NCI-H2107 (cell line): ENCODE measurements at places on chromosomes 3 and 15.

- no peak for DNase-seq
Observed at GRCh38 chr3:72134989-72135451, 350.1 kb upstream of the PROK2 start.

GRCh38 chr3:194930377-194931204 lies 244.9 kb downstream of the FAM43A start:
- no peak for DNase-seq

DNA sequence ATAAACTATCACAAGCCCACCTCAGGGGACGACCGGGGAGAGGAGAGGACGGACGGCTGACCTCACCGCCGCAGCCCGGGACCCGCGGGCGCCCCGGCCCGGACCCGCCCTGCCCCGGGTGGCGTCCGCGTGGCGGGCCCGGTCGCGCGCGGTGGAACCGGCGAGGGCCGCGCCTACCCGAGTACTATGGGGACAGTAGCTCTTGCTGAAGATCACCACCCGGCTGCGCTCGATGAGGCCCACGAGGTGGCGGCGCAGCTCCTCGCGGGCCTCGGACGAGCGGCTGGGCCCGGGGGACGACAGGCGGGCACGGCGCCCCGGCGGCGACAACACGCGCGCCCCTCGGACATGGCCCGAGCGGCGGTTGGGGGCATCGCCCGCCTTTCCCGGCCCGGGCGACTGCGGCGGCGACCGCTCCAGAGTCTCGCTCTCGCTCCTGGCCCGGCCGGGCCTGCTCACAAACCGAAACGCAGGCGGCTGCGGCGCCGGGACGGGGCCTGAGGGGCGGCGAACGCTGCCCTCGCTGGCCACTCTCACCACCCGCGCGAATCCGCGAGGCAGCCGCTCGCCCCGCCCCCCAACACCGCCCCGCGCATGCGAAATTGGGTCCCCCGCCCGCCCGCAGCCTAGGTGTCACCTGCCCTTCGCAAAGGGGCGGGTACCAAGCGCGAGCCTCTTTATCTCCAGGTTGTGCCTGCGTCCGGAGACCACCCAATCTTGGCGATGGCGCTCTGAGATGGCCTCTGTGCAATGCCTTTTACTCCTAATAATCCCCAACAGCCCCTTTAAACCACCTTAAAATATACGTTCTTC lies at the start of gene TXNRD3:
TXNRD3 (minus strand) TSS at position 554 of the 813 bp plus-strand sequence.
- DNase-seq: peak; percentile 74

- no peak for DNase-seq
Observed at GRCh38 chr3:53809267-53809666, 37.0 kb downstream of the CHDH start.

GRCh38 chr15:91225741-91226140 lies 125.7 kb downstream of the SV2B start:
- no peak for DNase-seq

GRCh38 chr15:66524838-66525237 lies 19.7 kb downstream of the ZWILCH start:
- no peak for DNase-seq

DNA sequence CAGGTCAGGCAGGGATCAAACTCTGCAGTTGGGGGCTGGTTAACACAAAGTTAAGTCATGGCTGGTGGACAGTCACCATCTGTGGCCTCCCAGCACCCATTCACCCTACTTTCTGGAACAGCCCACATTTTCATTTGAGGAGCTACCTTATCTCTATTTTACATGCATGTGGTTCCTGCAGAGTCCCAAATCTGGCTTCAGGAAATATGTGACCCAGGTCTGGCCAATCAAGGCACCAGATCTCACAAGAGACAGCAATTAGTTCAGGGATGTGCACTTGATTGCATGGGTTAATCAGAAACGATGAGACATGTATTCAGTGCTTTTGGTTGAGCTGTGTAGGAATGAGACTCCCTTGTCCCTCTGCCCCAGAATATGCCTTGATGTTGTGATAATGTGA lies 170.9 kb downstream of the NR2F2 start:
- DNase-seq: no peak

GRCh38 chr3:108036401-108036800 lies 54.4 kb downstream of the CD47 start:
- DNase-seq: no peak

DNA sequence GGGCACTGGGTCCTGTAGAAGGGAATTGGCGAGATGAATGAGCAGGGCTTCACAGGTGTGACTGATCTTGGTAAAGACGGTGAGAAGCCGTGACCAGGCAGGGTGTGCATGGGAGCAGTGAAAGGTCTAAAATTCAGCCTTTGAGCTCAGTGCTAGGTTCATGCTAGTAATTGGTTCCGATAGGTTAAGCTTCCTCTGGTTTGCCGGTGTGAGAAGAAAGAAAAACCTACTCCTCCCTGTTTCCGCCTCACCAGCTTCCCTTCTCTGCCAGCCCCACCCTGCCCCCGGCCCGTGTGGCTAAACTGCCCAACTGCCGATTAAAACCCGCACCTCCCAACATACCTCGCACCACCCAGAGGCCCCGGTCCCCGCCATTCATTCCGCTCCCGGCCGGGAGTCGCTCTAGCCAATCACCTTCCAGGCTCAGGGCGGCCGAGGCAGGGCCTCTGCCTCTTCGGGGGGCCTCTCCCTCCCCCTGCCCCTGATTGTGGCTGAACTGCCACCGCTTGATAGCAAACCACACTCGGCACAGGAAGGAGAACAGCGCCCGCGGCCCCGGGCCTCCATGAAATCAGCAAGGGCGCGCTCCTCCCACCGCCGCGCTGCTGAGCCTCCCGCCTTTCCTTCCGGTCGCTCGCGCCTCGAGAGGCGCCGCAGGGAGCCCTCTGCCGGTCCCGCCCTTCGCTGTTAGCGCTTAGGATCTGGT lies 7.3 kb upstream of the NRROS start:
- peak; percentile 97 for DNase-seq

DNA sequence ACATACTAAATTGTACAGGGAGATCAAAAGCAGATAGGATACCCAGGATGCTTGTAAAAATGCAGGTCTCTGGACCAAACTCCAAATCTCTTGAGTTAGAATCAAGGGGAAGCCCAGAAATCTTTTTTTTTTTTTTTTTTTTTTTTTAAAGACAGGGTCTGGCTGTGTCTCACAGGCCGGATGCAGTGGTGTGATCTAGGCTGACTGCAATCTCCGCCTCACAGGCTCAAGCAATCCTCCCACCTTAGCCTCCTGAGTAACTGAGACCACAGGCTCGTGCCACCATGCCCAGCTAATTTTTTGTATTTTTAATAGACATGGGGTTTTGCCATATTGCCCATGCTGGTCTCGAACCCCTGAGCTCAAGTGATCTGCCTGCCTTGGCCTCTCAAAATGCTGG lies 373.5 kb downstream of the SHQ1 start:
- no peak for DNase-seq

DNA sequence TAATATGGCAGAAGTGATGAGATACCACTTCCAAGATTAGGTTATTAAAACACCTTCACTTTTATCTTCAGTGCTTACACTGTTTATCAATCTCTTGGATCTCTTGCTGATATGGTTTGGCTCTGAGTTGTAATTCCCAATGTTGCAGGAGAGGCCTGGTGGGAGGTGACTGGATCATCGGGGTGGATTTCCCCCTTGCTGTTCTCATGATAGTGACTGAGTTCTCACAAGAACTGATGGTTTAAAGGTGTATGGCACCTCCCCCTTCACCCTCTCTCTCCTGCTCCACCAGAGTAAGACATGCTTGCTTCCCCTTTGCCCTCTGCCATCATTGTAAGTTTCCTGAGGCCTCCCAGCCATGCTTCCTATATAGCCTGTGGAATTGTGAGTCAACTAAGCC lies 11.8 kb downstream of the GOLIM4 start:
- no peak for DNase-seq

GRCh38 chr3:134364061-134364935 lies 9.9 kb downstream of the AMOTL2 start:
- peak; percentile 73 for DNase-seq

DNA sequence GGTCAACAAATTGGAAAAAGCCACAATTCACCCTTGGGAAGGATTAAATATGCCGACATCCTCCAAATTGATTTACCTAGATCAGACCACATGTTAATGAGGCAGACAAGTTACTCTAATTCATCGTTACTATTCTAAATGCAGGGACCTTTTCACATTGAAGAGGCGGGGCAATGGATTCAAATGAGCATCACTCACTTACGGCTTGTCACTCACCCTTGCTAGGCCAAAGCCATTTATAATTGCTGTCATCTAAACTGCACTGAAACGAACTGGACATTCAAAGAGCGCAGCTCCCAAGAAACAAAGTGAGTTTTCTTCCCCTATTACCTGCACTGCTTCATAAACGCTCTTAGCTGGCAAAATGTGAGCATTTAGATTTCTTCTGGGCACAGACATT lies 313.9 kb downstream of the WDR72 start:
- no peak for DNase-seq

DNA sequence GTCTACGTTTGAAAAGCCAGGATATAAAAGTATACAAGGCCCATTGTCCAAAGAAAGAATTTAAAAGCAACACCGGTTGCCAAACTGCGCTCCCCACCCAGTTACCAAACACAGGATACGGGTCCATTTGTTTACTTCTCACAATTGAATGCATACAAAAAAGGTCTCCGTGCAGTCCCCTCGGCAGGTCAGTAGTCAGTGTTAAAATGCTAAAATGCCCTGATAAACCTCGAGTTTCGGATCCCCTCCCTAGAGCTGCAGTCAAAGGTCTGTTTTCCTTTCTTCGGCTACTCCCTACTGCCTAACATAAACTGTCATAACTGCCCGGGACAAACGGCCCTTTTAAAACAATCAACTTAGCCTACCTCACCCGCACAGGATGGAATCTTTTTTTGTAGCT lies 534.6 kb downstream of the FOXP1 start:
- DNase-seq: no peak

GRCh38 chr3:101303836-101304235 lies 16.5 kb downstream of the IMPG2 start:
- DNase-seq: no peak

DNA sequence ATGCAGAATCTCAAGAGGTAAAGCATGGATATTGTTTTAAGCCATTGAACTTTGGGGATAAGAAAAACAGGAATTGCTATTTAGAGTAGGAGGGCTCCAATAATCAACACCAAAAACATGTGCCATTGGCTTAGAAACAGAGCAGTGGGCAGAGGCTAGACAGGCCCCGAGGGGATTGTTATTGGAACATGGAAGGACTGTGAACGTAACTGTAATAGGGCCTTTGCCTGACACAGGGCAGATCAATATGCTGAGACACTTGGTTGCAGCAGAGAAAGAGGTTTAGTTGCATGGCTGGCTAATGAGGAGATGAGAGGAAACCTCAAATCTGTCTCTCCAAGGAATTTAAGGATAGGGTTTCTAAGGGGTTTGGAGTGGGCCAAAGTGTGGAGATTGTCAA lies 36.9 kb upstream of the RAF1 start:
- no peak for DNase-seq

GRCh38 chr15:90240856-90241255 lies 6.8 kb downstream of the GDPGP1 start:
- DNase-seq: no peak

- no peak for DNase-seq
Observed at GRCh38 chr15:98900356-98900755, 107.2 kb downstream of the PGPEP1L start.

GRCh38 chr15:48040166-48040817 lies 80.5 kb upstream of the SLC24A5 start:
- no peak for DNase-seq

DNA sequence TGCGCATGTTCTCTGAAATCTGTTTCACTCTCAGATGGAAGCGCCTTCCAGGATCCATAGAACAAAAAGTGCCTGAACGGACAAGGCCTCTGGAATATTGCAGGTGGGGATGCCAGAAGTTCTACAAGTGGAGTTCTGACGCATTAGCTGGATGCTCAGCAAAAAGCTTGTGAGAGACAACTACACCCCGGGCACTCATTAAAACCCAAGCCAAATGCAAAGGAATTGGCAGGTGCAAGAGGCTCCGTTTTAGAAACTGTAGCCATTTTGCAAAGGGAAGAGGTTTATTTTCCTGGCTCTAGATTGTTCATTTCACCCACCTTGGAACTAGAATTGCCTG lies 35.2 kb upstream of the SLC24A5 start:
- no peak for DNase-seq

DNA sequence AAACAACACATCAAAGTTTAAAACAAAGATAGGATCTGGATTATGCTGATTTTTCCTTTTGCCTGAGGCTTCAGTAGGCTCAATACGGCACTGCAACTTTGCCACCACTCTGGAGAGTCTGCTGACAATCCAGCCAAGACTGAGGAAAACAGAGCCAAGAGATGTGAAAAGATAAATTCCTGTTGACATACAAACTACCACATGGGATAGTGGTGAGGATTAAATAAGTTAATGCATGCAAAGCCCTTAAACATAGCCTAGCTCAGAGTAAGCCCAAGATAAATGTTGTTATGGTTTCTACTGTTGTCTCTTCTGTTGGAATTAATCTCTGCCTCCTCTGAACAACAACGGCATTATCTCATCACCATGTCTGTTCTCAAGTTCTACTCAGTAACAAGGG lies 245.9 kb upstream of the LMCD1 start:
- DNase-seq: no peak

GRCh38 chr3:108202834-108203233 lies 19.4 kb downstream of the IFT57 start:
- no peak for DNase-seq

- peak; percentile 92 for DNase-seq
Observed at GRCh38 chr3:185983495-185984141, 45.8 kb upstream of the TRA2B start.

DNA sequence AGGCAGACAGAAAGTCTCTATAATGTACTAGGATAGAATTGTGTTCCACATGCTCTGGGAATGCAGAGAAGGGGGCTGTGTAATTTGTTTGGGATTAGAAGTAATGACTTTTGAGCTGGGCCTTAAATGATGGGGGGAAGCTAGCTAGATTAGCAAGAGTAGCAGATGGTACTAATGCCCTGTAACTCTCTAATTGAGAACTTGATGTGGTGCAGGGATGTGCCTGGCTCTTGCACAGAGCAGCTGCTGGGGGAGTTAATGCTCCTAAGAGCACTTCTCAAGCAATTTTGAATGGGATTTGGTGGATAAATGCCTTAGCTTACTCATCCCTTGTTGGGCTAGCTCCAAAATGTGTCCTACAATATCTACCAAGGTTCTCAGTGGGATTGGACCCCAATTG lies 12.4 kb upstream of the SYN2 start:
- no peak for DNase-seq

DNA sequence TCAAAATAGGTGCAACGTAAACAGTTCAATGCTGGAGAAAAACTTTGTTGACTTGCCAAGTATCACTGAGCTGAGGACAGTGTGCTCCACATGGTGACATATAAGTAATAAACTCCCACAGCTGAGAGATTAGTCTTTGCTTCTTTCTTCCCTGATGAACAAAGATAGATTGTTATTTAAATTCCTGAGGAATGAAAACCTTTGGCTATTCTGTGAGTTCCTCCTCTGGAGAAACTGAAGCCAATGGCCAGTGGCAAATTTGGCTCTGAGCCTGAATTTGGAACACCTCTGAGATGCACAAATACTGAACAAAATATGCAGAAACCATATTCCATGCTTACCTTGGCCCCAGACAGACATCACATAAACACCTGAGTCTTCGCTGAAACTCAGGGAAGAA lies 63.3 kb downstream of the RPL22L1 start:
- DNase-seq: no peak

DNA sequence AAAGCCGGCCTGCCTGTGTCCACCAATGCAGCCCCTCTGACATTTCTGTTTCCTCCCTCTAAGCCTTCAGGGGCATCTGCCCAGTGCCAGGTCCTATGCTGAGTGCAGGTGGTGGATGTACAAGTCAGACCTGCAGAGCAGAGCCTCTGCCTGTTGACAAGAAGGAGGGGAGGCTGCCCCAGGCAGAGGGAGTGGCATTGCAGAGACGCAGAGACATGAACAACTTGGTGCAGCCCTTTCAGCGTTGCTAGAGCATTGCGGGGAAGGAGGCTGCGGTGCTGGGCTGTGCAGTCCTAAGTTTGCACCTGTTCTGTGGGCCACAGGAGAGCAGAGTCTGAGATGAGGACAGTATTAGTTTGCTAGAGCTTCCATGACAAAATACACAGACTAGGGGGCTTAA lies 65.2 kb downstream of the LSM3 start:
- DNase-seq: no peak
